ENCODE measurements at places on chromosomes 3 and 15. TPM values are rescaled to one million over a fixed set of nuclear protein-coding genes. Genes with fewer than 3 reads are reported as not detected.

Gene MKRN3
- total RNA-seq = 0.13 TPM

Gene PATL2
- total RNA-seq = 0.58 TPM

Gene CPNE9
- total RNA-seq = not detected

DNA sequence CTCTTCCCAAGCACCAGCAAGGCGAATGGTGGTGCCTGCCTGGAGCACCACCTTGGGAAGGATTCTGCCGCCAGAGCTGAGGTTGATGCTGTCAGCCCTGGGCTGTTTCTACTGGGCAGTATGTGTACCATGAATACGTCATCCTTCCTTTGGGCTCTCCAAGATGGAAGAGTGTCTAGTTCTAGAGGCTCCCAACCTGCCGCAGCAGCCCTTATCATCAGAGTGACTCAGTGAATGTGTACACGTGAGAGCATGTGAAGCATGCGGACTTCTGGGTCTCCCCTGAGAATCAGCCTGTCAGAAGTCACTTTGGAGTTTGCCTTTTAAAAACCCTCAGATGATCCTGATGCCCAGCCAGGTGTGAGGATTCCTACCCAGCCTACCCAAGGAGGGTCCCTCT lies 20.9 kb downstream of the PLA2G4D start:
- DNase-seq = peak; percentile 33

DNA sequence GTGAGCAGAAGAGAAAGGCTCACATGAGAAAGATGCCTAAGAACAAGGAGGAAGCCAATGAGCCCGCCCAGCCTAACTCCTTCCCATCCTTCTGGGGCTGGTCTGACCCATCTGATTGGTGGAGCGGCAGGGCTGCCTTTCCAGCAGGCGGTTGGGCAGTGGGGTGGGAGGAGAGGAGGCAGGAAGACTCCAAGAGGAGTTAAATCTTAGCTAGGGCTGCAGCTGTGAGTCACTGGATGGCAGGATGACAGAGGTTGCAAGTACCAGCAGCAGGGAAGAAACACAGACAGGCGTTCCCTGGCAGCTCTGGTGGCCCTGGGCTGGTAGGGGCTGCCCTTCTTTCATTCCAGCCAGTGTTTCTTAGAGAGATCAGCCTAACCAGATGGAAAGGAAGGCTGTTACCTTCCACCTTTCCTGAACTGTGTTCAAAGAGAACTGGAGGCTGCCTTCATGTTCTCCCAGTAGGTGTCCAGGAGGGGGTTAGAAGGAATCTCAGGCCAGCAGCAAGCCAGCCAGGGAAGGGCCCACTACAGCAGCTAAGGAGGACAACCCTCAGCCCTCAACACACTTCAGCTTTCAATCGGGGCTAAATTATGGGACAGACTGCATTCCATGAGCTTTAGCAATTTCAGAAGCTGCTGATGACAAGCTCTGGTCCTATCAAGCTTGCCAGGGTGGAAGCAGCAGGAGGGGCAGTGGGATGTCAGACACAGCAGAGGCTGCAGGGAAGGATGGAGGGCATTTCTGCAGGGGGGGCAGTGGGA lies 50.3 kb downstream of the CHSY1 start:
- DNase-seq = no peak

GRCh38 chr3:67937498-67938118 lies 283.2 kb upstream of the SUCLG2 start:
- DNase-seq = peak; percentile 51

DNA sequence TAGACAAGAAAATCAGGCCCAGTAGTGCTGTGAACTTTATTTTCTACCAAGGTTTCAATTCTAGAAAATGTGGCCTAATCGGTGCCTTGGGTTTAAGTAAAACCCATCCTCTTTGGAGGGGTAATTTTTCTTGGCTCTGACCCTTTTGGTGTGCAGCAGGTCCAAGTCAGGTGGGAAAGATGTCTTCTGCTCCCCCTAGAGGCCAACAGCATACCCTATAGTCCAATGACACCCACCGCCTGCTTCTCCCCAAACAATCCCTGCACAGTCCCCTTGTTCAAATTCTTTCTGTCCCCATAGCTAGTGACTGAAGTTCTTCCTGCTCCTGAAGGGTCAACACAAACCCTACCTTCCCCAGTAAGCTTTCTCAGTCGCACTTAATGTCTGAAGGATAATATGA lies 261.8 kb upstream of the GOLGA6L4 start:
- no peak for DNase-seq

GRCh38 chr3:71339049-71339448 lies 244.5 kb downstream of the FOXP1 start:
- DNase-seq = no peak

All from left lobe of liver (tissue), 2 donors.